ENCODE measurements at places on chromosomes 2 and 18. TPM values are rescaled to one million over a fixed set of nuclear protein-coding genes. Genes with fewer than 3 reads are reported as not detected.

IKZF2 gene
- 26.8 TPM for polyA plus RNA-seq

IL36A gene
- polyA plus RNA-seq: 0.38 TPM

CTLA4 gene
- polyA plus RNA-seq: 79.2 TPM

NPPC gene
- polyA plus RNA-seq: not detected

SLC16A14 gene
- polyA plus RNA-seq: not detected

TNFAIP6 gene
- not detected for polyA plus RNA-seq

DNA sequence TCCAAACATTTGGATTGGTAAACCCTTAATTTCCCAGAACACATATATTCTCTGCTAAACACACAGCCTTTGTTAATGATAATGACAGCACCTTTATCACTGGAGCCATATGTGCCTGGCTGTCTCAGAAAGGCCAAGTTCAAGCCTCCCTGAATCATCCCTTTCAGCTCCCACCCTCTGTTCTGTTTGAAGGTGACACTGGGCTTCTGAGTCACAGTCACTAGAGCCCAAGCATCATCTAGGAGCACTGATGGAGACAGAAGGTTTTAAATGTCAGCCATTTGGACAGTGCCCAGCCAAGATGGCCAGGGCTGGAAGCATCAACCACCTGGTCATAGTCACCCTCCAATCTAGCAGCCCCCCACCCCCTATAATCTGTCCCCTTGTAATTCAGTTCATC, 80.6 kb downstream of the NRP2 start:
- peaks cover 7% of the 10 kb centered on the region for H3K27me3 ChIP-seq
- no peak overlapping the region for H3K4me3 ChIP-seq
- no peaks in the 10 kb centered on the region for H3K4me1 ChIP-seq
- no peak for DNase-seq

DNA sequence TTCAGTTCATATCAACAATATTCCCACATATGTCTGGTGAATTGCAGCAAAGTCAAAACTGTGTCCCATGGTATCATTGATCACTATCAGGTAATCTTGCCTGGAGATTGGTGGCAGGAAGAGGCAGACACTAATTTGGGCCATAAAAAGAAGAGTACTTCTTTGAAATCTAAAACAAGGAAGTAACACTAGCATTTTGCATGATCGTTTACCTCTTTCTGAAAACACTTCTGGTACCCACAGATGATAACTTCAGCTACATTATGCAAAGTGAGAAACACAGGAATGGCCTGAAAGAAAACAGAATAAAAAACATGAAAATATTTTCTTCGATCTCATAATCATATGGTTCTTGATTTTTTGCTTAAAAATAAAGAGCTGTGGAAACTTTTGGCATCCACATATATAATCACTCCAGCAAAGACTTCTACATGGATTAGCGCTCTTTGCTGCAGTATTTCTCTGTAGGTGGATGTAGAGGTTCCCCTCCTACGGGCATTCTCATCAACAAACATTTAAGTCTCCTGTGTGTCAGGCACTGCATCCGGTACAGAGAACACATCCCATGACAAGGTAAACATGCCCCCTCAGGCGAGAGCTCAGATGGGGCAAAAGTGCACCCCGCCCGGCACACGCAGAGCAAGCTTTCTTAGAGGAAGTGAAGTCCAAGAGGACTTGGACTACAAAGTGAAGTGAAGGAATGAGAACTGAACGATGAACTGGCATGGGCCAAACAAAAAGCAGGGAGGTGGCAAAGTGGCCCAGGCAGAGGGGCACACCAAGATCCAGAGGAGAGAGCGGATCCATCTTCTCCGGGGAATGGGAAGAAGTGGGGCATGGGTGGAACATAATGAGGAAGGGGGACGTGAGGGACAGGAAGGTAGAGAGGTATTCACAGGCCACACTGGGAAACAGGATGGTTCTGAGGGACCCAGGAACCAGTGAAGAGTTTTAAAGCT, 68.0 kb upstream of the RIOK3 start:
- no peak for DNase-seq
- no peaks in the 10 kb centered on the region for H3K36me3 ChIP-seq
- no peaks in the 10 kb centered on the region for H3K27me3 ChIP-seq
- no peak overlapping the region for H3K4me3 ChIP-seq

GRCh38 chr2:32863803-32864202, 83.0 kb upstream of the LTBP1 start:
- no peaks in the 10 kb centered on the region for H3K36me3 ChIP-seq
- no peak overlapping the region for H3K27ac ChIP-seq
- no peaks in the 10 kb centered on the region for H3K27me3 ChIP-seq
- no peak overlapping the region for H3K4me3 ChIP-seq
- H3K4me1 ChIP-seq: no peaks in the 10 kb centered on the region

GRCh38 chr2:64408031-64408430, 45.9 kb upstream of the LGALSL start:
- H3K27ac ChIP-seq: no peak overlapping the region
- H3K4me3 ChIP-seq: no peak overlapping the region
- H3K27me3 ChIP-seq: peaks cover 14% of the 10 kb centered on the region
- DNase-seq: no peak
- H3K4me1 ChIP-seq: no peaks in the 10 kb centered on the region

DNA sequence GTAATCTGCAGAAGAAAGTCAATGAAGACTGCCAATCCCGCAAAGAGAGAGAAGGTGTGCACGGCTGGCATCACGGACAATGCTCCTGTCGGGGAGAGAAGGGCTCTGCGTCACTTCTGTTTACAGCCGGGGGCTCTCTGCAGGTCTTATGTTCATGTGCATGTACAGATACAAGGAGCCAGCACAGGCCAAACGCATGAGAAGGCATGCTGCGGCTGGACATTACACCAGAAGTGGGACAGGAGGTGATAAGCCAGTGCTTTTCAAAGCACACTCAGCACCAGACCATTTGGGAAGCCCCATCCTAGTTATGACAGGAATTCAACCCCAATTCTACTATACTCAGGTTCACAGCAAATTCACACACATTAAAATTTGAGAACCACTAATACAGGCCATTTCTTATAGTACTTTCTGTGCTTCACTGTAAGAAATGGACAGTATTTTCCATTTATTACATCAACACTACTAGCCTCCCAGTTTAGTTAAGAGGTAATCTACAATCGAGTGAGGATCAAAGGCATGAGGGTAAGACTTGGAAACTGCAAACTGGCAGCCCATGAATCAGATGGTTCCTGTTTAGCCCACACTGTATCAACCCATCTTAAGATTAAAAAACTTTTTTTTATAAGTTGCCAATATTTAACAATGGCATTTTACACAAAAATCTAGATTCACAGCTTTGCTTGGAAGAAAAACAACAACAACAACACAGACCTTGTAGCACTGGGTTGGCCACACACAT, 38.2 kb downstream of the RMC1 start:
- peaks cover 92% of the 10 kb centered on the region for H3K36me3 ChIP-seq
- H3K27ac ChIP-seq: no peak overlapping the region
- no peak for DNase-seq
- no peaks in the 10 kb centered on the region for H3K4me1 ChIP-seq
- H3K4me3 ChIP-seq: no peak overlapping the region

- no peaks in the 10 kb centered on the region for H3K27me3 ChIP-seq
- no peak overlapping the region for H3K27ac ChIP-seq
- H3K4me1 ChIP-seq: no peaks in the 10 kb centered on the region
- no peaks in the 10 kb centered on the region for H3K36me3 ChIP-seq
- DNase-seq: no peak
These were observed 27.2 kb upstream of the RAPH1 start for GRCh38 chr2:203562268-203562667.

- no peaks in the 10 kb centered on the region for H3K36me3 ChIP-seq
- H3K4me3 ChIP-seq: no peak overlapping the region
- no peak for DNase-seq
- no peaks in the 10 kb centered on the region for H3K4me1 ChIP-seq
- H3K27me3 ChIP-seq: no peaks in the 10 kb centered on the region
These were observed 145.4 kb upstream of the RAB12 start for GRCh38 chr18:8463791-8464190.

DNA sequence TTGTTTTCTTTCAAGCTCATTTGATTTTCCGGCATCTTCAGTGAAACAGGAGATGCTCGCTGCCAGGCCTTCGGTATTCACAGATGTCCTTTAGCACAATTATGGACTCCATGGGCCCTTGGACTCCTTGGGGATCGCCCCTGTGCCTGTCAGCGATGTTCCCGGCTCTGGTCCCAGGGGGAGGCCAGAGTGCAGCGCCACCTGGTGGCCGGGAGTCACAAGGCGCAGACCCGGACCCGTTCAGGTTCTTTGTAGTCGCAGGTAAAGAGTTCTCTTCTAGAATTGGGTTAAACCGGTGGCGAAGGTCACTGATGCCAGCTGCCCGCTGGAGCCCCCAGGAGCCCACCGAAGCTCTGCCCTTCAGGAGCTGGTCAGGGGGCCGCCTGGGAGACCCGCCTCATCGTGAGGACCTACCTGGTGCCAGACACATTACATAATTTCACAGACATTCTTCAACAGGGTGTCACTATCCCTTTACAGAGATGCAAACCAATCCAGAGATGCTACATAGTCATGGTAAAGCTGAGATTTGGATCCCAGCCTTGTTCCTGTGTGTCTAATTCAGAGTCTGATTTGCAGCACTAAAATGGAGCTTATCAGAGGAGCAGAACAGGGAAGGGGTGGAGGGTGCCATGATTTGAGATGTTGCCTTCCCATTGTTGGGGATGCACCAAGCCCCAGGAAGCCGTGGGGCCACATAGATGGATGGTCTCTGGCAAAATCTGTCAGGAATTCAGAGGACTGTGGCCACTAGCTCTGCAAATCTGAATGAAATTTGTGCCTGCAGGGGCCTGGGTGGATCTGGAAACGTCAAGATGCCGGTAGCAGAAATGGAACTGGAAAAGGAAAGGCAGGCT, 6.0 kb upstream of the INPP5D start:
- H3K27ac ChIP-seq: no peak overlapping the region
- peak; percentile 55 for DNase-seq
- H3K4me1 ChIP-seq: peaks cover 7% of the 10 kb centered on the region
- H3K4me3 ChIP-seq: no peak overlapping the region
- no peaks in the 10 kb centered on the region for H3K36me3 ChIP-seq

Data from CD4-positive, CD25-positive, alpha-beta regulatory T cell (primary cell).